ENCODE measurements at places on chromosomes 6 and 20.

DNA sequence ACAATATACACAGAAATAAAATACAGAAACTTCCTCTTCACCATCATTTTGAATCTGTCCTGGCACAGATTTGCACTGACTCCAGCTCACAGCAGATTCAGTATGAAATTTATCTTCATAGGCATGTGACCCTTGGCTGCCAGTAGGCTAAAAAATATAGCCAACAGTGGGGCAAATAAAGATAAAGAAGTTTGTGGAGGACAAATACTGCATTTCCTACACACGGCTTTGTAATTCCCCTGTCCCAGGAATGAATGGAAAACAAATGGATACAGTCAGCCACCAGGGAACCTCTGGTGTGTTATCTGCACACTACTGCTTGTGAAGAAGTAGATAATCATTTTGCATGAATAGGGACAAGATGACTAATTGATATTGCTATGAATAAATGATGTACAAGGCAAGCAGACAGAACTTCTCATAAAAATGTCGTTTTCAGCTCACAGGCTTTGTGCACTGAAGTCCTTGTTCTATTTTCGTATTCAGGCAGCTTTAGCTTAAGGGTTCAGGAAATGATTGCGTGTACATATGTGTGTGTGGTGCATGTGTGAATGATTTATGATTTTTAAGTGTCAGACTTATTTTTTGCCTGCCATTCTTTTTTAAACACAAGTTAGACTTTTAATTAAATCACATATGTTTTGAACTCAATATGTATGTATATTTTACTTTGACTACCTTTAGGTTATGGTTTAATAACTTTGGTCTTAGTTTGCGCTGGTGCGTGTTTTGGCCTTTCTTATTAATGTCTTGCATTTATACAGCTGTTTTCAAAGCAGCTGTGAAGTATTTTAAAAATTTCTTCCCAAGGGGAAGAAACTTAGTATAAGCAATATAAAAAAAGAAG, 543.8 kb upstream of the JAG1 start:
- no peak for DNase-seq

GRCh38 chr20:33249456-33249855, 13.7 kb downstream of the BPIFA1 start:
- no peak for DNase-seq

- no peak for DNase-seq
Observed at GRCh38 chr6:111852725-111853124, 20.5 kb downstream of the FYN start.

- DNase-seq, result no peak
Observed at GRCh38 chr6:113211170-113211569, 646.0 kb upstream of the MARCKS start.

DNA sequence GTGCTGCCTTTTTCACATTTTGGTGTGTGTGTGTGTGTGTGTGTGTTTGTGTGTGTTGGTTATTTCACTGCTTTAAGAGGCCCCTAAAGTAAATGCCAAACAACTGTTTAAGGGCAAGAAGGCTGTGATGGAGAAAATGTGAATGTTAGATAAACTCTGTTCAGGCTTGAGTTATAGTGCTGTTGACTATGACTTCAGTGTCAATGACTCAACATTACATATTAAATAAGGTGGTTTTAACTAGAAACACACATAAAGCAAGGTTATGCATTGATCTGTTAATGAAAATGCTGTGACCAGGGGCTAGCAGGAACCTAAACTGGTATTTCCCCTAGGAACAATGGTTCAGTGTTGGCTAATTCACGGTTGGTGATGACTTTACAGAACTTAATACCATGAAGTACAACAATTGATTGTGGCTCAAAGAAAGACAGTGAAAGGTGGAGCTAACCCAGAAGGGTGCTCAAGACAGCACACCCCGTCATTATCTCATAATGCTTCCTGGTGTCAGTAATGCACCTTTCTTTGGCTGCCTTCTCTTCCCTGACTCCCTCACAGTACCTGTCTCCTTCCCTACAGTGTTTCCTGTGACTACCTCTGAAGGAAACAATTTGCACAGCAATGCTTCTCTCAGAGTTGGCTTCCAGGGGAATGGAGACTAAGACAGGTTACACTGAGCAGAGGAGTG, 116.1 kb downstream of the RIN2 start:
- DNase-seq, result no peak

DNA sequence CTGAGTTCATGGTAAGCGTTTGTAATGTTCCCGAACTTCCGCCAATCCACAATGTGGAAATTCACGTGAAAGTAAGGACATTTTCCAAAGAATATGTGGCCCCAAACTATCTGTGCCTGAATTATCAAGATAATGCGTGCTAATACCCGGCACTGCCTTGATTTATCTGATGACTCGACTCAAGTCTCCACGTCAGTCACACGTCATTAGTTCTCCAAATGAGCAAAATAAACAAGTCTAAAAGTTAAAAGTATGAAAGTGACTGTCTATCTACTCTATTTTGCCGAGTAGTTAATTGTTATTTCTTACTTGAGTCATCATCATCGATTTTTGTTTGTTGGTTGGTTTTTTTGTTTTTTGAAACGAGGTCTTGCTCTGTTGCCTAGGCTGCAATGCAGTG, 21.7 kb upstream of the FOXC1 start:
- no peak for DNase-seq

DNA sequence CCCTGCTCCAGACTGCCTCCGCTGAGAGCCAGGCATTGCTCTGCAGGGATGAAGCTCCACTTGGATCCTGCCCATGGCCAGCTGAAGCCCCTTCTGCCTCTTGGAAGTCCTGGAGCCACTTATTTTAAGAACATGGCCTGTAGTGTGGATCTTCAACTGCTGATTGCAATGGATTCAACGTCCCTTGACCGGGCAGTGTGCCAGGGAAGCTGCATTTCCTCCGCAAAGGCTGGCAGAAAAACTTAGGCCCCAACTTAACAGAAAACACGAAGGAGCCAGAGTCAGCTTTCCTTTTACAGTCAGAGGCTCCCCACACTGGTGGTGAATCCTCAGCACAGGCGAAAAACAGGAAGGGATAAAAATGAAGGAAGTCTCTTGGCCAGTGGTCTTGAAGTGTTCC, 26.3 kb upstream of the FOXQ1 start:
- DNase-seq, result no peak

Data from NCI-H2081 treated with DMSO at 0.1 percent for 48 hours (cell line).